ENCODE measurements at places on chromosomes 2 and 18. TPM values are rescaled to one million over a fixed set of nuclear protein-coding genes. Genes with fewer than 3 reads are reported as not detected.

Gene MOCOS
- total RNA-seq, result 1.4 TPM

Gene ABCG8
- total RNA-seq, result not detected

Gene CAPN13
- not detected for total RNA-seq

DNA sequence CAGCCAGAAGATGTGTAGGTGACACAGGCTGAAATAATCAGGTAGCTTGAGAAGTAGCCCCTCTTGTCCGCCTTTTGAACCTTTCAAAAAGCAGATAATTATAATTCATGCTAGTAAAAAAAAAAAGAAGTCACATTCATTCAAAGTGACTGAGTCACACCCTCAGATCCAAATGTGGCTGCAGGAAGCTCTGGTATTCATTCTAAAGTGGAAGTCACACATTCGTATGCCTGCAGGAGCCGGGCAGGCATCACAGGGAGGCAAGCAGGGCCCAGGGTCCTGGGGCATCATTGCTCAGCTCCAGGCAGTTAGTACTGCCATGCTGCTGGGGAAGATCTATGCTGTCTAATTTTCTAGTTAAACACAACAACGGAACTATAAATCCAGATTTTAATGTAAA, 21.7 kb upstream of the RAB11FIP5 start:
- DNase-seq, result no peak
- H3K27ac ChIP-seq, result no peak overlapping the region
- H3K36me3 ChIP-seq, result no peaks in the 10 kb centered on the region

- no peak overlapping the region for H3K27ac ChIP-seq
- H3K4me3 ChIP-seq, result no peak overlapping the region
- H3K27me3 ChIP-seq, result no peaks in the 10 kb centered on the region
- DNase-seq, result no peak
Measured at GRCh38 chr2:234267534-234267933, 217.0 kb downstream of the SPP2 start.

All from sigmoid colon (tissue), 7 donors.